ENCODE measurements at places on chromosomes 1 and 21. TPM values are rescaled to one million over a fixed set of nuclear protein-coding genes. Genes with fewer than 3 reads are reported as not detected.

Gene OR2AK2
- 0.10 TPM for total RNA-seq

Gene CYP4X1
- total RNA-seq: not detected

Gene TCHH
- total RNA-seq: not detected

Gene LEPR
- 5.2 TPM for total RNA-seq

Gene DCDC2B
- not detected for total RNA-seq

Measured in mononuclear cell (primary cell).